DND-41 (cell line): ENCODE measurements at places on chromosomes 4 and X.

DNA sequence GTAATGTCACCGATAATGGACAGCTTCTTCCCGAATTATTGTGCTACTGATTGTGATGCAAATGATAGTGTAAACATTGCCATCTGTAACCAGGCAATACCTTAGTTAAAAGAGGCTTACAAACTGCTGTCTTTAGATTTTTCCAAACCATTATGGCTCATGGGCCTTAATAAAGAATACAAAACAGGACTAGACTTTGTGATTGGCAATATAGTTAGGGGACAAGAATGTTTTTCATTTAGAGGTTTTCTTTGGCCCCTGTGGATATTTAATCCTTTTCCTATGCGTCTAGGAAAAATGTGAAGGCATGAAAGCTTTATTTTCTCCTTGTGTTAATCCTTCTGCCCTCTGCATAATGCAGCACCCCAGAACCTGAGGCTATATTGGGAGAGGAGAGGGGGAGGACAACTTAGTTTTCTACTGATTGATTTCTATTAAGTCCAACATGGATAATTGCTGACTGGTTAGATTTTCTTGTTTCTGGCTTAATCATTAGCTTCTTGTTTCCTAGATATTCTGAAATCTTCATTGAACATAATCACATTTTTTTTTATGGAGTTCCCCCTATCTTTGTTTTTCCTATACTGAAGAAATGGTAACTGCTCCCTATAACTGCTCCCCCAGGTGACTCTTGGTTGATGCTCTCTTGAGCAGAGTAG is 1.9 kb downstream of the PRPS1 start:
- 0 out of 2 replicates have a peak, but pooled peaks cover 2% of the 10 kb centered on the region for H3K36me3 ChIP-seq
- no peak for DNase-seq
- peaks cover 33% of the 10 kb centered on the region for H3K4me1 ChIP-seq
- H3K27ac ChIP-seq = no peak overlapping the region; the same call in 1 of the 2 replicates
- H3K27me3 ChIP-seq = no peaks in the 10 kb centered on the region

GRCh38 chrX:31499109-31499508 is 427.3 kb upstream of the FTHL17 start:
- H3K4me3 ChIP-seq = no peak overlapping the region
- no peaks in the 10 kb centered on the region for H3K36me3 ChIP-seq
- no peak overlapping the region for H3K27ac ChIP-seq

DNA sequence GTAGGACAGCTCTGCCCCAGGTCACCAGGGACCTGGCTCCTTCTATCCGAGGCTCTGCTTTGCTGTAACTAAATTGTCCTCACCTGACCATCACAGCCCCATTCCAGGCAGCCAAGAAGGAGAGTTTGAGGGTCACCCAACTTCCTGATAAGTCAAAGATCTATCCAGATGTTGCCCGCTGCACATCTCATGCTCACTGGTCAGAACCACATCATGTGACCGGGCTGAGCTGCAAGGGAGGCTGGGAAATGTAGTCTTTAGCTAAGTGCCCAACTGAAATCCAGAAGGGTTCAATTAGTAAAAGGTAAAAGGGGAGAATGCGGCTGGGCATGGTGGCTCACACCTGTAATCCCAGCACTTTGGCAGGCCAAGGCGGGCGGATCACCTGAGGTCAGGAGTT is 18.4 kb downstream of the HMX1 start:
- peaks cover 19% of the 10 kb centered on the region for H3K27me3 ChIP-seq
- H3K4me1 ChIP-seq = no peaks in the 10 kb centered on the region
- no peaks in the 10 kb centered on the region for H3K36me3 ChIP-seq
- no peak for DNase-seq

- no peak for DNase-seq
- no peak overlapping the region for H3K27ac ChIP-seq
- no peak overlapping the region for H3K4me3 ChIP-seq
- H3K4me1 ChIP-seq = no peaks in the 10 kb centered on the region
Observed at GRCh38 chr4:175309041-175309440, 390.9 kb downstream of the ADAM29 start.

DNA sequence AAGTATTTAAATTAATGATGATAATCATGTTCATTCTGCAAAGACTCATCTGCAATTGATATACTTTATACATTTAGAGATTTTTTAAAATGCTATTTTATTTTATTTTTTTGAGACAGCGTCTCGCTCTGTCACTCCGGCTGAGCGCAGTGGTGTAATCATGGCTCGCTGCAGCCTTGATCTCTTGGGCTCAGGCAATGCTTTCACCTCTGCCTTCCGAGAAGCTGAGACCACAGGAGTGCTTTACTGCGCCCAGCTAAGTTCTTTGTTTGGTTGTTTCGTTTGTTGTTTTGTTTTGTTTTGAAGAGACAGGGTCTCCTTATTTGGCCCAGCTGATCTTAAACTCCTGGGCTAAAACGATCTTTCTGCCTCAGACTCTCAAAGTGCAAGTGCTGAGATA is 1541.0 kb downstream of the PCDH7 start:
- no peaks in the 10 kb centered on the region for H3K4me1 ChIP-seq
- DNase-seq = no peak
- no peaks in the 10 kb centered on the region for H3K36me3 ChIP-seq
- no peak overlapping the region for H3K4me3 ChIP-seq
- H3K27ac ChIP-seq = no peak overlapping the region

DNA sequence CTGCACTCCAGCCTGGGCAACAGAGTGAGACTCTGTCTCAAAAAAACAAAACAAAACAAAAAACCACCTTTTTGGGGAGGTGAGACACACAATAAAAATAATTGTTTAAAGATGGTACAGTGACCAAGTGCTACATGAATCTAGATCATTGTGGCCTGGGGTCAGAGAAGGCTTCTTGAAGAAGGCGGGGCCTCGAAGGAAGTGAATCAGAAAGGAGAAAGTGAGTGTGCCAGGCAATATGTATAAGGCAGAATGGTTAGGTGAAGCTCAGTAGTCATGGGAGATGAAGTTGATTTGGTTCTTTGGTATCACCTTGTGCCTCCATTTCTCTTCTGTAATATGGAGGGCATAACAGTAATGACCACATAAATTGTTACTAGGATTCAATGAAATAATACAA is 58.9 kb downstream of the DOCK11 start:
- H3K4me1 ChIP-seq = no peaks in the 10 kb centered on the region
- H3K4me3 ChIP-seq = no peak overlapping the region
- H3K27me3 ChIP-seq = no peaks in the 10 kb centered on the region
- H3K27ac ChIP-seq = no peak overlapping the region

DNA sequence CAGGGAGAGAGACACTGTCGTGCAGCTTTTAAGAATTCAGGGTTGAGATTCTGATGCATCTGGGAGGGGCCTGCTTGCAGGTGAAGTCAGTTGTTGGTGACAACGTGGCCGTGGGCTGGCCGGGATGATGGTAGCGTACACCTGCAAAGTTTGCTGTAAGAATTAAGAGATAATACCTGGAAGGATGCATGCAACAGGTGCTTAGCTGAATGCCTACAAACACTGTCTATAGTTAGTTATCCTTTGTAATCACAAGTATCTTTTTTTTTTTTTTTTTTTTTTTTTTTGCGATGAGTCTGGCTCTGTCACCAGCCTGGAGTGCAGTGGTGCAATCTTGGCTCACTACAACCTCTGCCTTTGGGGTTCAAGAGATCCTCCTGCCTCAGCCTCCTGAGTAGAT is 259.6 kb downstream of the ASMT start:
- no peaks in the 10 kb centered on the region for H3K4me1 ChIP-seq

- no peak for DNase-seq
- no peak overlapping the region for H3K27ac ChIP-seq
- H3K4me3 ChIP-seq = no peak overlapping the region
- H3K36me3 ChIP-seq = no peaks in the 10 kb centered on the region
- H3K27me3 ChIP-seq = no peaks in the 10 kb centered on the region
Observed at GRCh38 chr4:77282305-77282704, 125.3 kb downstream of the CCNG2 start.

DNA sequence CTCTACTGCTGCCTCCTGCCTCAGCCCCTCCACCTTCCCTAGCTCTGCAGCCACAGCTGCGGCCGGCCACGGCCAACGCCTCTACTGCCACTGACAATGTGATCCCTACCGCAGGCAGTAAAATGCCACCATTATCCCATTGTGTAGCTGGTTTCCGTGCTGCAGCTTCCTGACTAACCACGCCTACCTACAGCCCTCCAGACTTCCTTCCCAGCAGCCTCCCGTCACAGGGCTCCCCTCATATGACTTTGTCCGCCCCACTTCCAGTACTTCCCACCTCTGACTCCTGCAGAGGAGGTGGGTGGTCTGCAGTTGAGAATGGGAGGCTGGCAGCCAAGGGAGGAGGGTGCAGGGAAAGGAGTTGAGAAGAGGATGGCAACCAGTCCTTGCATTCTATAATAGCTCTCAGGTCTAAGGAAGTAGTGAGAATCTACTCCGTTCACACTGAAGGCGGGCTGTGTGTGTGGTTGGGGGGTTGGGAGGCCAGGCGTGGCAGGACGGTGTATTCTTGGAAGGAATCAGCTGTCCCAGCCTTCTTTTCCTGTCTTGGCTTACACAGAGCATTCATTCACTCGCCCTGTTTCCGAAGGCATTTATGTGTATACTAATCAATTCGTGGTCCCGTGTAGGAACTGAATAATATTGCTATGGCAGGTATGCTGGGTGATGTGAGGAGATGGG is 33.1 kb upstream of the USP51 start:
- H3K4me1 ChIP-seq = no peaks in the 10 kb centered on the region
- no peaks in the 10 kb centered on the region for H3K36me3 ChIP-seq
- no peaks in the 10 kb centered on the region for H3K27me3 ChIP-seq
- no peak overlapping the region for H3K27ac ChIP-seq

DNA sequence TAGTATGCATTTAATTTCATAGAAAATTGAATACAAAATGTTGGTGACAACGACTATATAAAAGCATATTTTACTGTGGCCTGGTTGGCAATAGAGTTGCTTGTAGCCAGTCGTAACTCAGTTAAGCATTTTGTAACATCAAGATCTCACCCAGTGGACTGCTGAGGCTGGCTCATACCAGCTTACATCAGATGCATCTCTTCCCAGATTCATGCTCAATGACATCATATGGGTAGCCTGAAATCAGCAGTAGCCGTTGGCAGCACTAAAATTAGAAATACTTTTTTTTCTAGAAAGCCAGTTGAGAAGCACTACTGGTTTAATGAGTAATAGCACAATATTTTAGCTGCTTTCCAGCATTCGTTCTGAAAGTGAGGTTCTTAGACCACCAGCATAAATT is 341.2 kb downstream of the TECRL start:
- H3K27me3 ChIP-seq = no peaks in the 10 kb centered on the region
- H3K36me3 ChIP-seq = no peaks in the 10 kb centered on the region
- H3K4me1 ChIP-seq = no peaks in the 10 kb centered on the region
- H3K4me3 ChIP-seq = no peak overlapping the region
- no peak for DNase-seq

- H3K4me1 ChIP-seq = peaks cover 32% of the 10 kb centered on the region
- H3K4me3 ChIP-seq = no peak overlapping the region
Observed at GRCh38 chr4:118276580-118276979, 76.2 kb downstream of the PRSS12 start.

DNA sequence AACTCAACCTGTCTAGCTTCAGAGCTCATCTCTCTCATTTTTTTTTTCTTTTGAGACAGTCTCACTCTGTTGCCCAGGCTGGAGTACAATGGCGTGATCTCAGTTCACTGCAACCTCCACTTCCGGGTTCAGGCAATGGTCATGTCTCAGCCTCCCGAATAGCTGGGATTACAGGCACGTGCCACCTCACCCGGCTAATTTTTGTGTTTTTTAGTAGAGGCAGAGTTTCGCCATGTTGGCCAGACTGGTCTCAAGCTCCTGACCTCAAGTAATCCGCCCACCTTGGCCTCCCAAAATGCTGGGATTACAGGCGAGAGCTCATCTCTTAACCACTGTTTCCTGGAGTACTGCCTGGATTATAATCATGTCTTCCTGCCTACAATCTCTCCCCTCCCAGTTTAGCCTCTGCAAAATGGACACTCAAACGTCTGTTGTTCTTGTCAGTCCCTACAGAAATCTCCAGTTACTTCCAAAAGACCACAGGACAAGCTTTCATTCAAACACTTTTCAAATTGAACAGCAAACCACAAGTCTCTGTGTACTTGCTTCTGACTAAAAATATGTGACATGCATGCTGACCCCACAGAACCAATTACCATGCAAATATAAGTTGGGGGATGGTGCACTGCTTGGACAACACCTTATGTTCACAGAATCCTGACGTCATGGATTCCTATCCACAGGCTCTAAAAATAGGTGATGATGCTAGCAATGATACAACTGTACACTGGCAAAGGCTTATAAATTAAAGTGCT is 137.2 kb downstream of the SH3KBP1 start:
- DNase-seq = no peak
- H3K27ac ChIP-seq = peak overlapping the region; percentile 89
- H3K4me1 ChIP-seq = peaks cover 99% of the 10 kb centered on the region
- H3K27me3 ChIP-seq = no peaks in the 10 kb centered on the region

DNA sequence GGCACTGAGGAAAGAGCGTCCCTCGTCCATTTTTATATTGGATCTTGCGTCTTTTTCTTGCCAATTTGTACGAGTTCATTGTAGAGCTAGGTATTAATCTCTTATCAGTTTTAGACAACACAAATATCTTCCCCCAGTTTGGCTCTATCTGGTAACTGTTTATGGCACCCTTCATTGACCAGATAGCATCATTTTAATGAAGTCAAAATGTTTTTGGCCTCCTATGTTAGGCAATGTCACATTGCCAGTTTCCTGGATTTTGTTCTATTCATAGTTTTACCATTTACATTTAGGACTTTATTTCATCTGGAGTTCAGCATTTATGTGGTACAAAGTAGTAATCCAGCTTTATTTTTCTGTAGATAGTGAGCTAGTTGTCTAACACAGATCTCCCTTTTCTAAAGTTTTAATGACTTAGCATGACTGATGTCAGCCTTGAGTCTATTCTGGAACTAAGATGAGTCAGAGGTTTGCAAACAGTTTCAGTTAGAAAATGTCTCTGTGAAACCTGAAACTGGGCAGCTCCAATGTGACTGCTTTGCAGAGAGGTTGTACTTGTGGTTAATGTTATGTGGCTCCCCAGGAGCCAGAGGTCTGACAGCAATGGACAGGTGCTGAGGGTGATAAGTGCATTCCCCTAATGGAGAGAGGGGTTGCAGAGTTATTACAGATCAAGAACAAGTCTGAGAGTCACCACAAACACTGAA is 5.3 kb upstream of the STBD1 start:
- H3K4me3 ChIP-seq = no peak overlapping the region
- no peak overlapping the region for H3K27ac ChIP-seq
- peaks cover 8% of the 10 kb centered on the region for H3K4me1 ChIP-seq
- H3K36me3 ChIP-seq = no peaks in the 10 kb centered on the region
- no peak for DNase-seq
- no peaks in the 10 kb centered on the region for H3K27me3 ChIP-seq

GRCh38 chr4:173521467-173522159 is 8.4 kb downstream of the HAND2 start:
- DNase-seq = no peak
- no peak overlapping the region for H3K27ac ChIP-seq
- H3K4me3 ChIP-seq = no peak overlapping the region
- no peaks in the 10 kb centered on the region for H3K36me3 ChIP-seq
